OCI-M1 (cell line): ENCODE measurements at places on chromosomes 7 and 10.

- no peak for DNase-seq
Observed at GRCh38 chr10:101778781-101779543, 3.0 kb upstream of the FGF8 start.

DNA sequence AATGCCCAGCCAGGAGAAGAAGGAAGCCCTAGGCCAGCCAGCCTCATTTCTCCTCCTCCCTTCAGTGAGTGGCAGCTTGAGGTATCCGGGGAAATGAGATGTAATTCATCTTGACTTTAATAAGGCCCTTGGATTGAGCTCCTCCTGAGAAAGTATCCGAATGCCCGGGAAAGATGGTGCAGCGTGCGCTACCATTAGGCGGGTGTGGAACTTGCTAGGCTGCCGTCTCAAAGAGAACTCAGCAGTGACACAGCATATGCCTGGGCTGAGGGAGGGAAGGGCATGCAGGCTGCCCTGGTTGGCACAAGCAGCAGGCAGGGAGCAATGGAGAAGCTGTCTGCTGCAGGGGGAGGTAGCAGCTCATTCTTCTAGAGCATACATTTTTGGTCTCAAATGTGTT, 659.8 kb upstream of the FOXK1 start:
- DNase-seq, result no peak

DNA sequence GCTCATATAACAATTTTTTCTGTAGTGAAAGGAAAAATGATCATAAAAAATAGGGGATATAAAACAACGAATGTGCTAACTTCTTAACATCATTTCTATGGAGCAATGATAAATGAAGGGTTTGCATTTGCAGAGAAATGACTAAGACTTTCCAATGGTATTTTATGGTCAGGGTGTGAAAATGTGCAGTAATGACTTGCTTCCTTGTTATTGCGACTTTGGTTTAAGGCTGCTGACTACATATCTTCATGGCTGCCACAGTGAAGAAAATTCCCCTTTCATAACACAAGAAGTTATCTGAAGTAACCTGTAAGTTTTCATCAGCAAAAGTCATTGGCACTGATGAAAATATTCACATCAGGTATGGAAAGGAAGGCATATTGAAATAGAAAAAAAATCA, 166.1 kb upstream of the NRG3 start:
- DNase-seq, result no peak

- no peak for DNase-seq
Observed at GRCh38 chr7:114678116-114678515, 243.8 kb upstream of the MDFIC start.
